ENCODE measurements at places on chromosomes 4 and X.

GRCh38 chrX:25141684-25142083, 125.9 kb upstream of the ARX start:
- DNase-seq: no peak

GRCh38 chr4:3192827-3193226, 56.1 kb upstream of the MSANTD1 start:
- no peak for DNase-seq

- no peak for DNase-seq
Measured at GRCh38 chr4:89878611-89879010, 16.0 kb upstream of the MMRN1 start.

GRCh38 chrX:40476958-40477357, 103.8 kb upstream of the ATP6AP2 start:
- DNase-seq: no peak

GRCh38 chr4:100311181-100311580, 120.9 kb upstream of the DDIT4L start:
- no peak for DNase-seq

- DNase-seq: no peak
Measured at GRCh38 chrX:57951666-57952319, 41.5 kb upstream of the ZXDA start.

- no peak for DNase-seq
Measured at GRCh38 chr4:39998659-39999345, 21.1 kb upstream of the PDS5A start.

Measured in progenitor cell of endocrine pancreas (in vitro differentiated cells).